ENCODE measurements at places on chromosomes 2 and 18.

- peak; percentile 8 for DNase-seq
These were observed 114.9 kb downstream of the ICOS start for GRCh38 chr2:204051476-204051875.

GRCh38 chr2:146240391-146240790, 1604.4 kb upstream of the ACVR2A start:
- DNase-seq: no peak

DNA sequence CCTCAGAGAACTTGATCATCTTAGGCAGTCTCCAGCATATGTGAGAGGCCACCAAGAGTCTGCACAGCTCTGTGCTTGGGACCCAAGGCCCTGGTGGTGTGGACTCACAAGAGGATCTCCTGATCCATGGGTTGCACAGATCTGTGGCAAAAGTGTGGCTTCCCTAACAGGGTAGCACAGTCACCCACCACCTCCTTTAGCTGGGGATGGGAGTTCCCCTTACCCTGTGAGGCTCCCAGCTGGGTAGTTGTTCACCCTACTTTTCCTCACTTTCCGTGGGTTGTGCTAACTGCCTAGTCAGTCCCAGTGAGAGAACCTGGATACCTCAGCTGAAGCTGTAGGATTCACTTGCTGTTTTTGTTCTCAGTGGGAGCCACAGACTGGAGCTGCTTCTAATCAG, 123.7 kb downstream of the FTCDNL1 start:
- DNase-seq: no peak

DNA sequence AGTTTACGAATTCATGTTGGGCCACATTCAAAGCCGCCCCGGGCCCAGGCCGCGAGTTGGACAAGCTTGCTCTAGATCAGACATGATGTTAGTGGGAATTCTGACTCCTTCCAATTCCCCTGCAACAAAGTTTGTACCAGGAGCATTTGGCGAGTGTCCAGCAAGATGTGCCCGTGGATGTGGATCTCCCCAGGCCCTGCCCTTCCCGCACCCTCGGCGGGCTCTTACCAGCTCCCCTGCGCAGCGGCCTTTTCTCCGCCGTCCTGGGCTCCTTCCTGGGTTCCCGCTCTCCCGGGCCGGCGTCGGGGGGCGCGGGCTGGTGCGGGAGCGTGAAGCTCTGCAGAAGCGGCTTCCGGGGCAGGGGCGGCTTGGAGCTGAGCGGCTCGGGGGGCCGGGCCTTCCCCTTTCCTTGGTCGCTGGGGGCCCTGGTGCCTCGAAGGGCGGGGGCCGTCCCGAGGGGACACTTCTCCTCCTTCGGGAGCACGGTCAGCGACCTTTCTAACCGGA, 90.8 kb upstream of the MGAT4A start:
- DNase-seq: no peak

Measured in MCF 10A (cell line).